ENCODE measurements at places on chromosomes 16 and 17.
A peak's percentile ranks its signal among the peaks of the same experiment; 100 is the strongest.

- no peak for DNase-seq
Measured at GRCh38 chr16:71311553-71312158, 22.5 kb upstream of the CMTR2 start.

DNA sequence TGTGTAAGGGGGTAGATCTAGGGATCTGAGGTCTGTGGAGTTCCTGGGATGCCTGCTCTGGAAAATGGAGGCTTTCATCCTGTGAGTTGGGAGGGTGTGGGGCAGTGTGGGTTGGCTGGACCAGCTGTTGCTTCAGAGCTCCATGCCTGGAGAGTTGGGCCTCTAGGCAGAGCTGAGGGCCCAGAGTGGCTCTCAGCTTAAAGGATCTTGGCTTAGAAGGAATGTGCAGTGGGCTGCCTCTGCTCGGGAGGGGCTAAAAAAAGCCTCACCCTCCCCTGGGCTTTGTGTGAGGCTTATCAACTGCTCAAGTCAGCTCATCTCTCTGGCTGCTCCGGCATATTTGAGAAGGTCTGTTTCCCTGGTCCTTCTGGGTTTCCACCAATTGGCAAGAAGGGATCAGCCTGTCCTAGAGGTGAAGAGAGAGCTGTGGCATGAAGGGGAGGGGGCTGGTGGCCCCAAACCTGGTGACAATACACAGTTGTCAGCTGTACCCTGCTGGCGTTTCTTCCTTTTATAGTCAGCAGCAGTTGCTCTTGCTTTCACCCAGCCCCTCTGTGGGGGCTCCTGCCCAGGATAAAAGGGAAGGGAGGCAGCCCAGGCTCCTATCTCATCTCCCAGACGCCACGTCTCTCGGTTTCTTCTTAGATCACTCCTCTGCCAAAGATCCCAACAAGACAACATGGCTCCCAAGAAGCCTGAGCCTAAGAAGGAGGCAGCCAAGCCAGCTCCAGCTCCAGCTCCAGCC, at the start of gene MYL4:
TSS of gene MYL4 (plus strand) at position 605 of the 745 bp plus-strand sequence. CDS start at position 680, 75 bp downstream.
- DNase-seq = no peak

DNA sequence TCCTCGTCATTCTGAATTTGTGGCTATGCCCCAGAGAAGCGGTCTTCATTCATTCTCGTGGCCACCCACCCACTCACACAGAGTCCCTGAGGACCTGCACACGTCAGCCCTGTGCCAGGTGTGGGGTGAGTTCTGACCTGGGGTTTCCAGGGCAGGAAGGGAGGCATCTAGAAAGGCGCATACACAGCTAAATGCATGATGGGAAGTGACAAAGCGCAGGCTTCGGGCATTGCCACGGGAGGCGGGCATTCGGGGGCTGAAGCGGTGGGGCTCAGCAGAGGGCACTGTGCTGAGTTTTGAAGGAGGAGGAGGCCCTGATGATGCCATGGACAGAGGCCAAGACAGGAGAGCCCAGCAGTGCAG, 10.9 kb downstream of the UBALD2 start:
- DNase-seq = no peak

GRCh38 chr16:87723226-87723623, 42.6 kb downstream of the KLHDC4 start:
- DNase-seq = peak; percentile 65

DNA sequence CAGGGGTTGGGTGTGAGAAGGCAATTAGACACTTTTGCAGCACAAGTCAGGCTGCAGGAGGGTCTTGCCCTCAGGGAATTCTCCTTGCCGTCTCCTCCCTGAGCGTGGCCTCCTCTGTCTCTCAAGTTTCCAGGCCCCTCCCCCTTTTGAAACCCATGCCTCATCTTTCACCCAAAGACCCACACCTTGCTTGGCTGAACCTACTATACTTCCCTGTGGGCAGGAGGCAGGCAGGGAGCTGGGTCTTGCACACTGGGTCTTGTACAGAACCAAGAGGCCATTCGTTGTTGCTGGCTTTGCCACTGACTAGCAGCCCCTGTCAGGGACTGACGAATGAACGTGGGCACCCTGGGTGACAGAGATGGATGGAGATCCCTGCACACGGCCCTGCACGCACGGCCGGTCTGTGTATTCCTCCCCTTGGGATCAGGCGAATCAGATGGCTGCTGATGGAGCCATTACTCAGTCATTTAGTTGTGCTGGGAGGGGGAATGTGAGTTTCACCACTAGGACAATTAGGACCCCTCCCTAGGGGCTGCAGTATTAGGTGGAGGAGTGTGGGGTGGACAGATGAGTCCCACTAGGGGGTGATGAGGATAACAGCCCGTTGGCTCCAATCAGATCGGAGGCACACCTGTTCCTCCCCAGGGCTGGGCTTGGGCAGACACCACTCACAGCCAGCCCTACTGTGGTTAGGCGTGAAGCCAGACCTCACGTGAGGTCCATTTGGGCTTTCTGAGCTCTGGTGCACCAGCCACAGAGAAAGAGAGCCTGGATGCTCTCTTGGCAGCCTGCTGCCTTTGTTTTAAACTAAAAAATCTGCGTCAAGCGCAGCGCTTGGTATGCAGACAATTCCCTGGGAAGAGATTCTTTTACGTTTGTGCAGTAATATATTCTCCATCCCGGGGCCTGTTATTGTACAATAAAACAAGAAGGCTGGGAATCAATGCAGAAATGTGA, 167.7 kb upstream of the WSCD1 start:
- no peak for DNase-seq

DNA sequence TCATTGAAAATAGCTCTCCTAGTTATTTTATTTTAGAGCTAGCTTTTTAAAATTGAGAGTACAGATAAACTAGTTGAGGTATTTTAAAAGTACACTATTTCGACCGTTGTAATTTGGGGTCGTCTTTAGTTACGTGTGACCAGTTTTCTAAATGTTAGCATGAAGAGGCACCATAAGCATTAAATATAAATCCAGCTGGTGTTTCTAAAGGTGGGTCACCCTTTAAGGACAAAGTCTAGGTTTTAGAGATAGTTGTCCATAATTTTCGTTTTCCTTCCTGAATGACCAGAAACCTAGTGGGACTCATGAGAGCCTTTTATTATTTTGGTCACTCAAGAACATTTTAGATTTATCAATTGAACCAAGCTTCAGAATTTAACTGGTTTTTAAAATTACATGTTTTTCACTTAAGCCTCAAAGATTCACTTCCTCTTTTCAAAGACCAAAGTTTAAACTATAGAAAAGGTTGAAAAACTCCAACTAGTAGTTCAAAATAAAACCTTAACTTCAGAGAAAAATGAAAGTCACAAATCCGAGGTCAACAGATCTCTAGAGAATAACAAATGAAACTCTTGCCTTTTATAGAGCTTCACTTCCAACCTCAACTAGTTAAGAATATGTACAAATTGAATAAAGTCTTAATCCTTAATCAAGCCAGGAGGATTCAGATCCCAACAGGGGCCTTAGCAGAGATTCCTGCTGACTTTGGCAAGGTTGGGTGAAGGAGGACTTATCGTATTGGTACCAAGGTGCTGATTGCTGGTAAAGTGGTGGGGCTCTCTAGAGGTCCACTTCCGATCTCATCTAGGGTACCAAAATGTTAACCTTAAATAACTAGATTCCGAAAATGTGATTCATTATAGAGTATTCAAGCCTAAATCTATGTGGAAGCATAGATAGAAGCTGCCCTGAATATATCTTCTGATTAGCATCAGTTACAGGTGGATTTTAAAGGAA, 32.5 kb downstream of the PHKB start:
- DNase-seq = no peak

GRCh38 chr16:4561596-4561995, 5.5 kb downstream of the C16orf96 start:
- DNase-seq = no peak

DNA sequence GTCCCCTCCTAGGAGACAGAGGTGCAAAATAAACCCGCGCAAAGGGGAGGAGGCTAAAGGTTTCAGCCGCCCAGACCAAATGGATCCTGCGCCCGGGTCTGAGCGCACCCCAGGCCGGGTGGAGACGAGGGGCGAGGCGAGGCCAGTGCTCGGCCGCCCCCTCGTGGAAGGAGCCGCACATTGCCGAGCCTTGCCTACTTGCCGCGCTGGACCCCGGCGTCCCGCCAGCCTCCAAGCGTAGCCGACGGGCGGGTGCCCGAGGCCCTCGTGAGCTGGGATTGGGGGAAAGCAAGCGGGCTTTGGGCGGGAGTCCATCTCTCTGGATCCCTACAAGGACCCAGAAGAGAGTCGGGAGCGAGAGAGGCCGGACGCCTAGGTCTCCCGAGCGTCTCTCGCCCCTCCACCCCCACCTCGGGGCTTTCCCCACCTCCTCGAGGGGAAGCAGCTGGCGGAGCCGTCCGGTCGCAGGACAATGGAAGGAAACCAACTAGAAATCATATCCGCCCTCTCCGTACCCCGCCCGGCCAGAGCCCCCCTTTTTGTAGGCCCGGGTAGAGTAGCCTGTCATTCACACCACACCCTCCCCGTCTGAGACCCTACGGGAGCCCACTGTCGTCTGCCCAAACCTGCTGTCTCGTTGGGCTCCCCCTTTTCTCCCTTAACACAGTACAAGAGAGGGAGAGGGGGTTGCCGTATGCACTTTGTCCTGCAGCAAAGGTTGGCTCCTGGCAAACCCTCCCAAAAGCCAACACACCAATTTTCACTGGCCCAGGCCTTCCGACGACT, 664 bp upstream of the BCL6B start:
- DNase-seq = no peak

GRCh38 chr17:10875984-10876555, 38.2 kb upstream of the PIRT start:
- DNase-seq = no peak

DNA sequence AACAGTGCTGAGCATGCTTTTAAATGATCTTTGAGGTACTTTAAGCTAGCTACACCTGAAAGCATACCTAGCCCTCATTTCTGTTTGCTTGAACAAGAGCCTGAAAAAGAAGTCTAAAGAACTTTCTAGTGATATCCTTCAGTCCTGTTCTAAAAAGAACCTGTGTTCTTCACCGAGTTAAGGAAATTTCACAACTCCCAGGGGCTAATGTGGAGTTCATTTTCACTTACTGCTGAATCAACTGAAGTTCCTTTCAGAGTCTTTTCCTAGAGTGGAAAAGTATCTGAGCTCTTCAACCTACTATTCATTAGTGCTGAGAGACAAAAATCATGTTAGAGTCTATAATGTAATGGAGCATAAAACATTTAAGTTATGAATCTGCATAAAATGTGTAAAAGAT, 66.9 kb downstream of the CHD9 start:
- DNase-seq = no peak

DNA sequence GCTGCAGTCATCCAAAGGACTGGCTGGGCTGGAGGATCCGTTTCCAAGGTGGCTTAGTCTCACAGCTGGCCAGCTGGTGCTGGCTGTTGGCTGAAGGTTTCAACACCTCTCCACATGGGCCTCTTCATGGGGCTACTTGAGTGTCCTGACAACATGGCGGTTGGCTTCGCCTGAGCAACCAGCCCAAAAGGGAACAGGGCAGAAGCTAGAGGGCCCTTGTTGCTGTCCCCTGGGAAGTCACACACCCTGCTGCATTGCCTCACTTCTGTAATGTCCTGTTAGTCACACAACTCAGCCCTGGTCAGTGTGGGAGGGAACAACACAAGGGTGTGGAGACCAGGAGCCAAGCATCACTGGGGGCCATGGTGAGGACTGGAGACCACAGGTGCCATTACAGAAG, 36.6 kb downstream of the C16orf78 start:
- DNase-seq = no peak
